Muscle of arm (tissue), 14 donors: ENCODE measurements at places on chromosomes 6 and 20.

DNA sequence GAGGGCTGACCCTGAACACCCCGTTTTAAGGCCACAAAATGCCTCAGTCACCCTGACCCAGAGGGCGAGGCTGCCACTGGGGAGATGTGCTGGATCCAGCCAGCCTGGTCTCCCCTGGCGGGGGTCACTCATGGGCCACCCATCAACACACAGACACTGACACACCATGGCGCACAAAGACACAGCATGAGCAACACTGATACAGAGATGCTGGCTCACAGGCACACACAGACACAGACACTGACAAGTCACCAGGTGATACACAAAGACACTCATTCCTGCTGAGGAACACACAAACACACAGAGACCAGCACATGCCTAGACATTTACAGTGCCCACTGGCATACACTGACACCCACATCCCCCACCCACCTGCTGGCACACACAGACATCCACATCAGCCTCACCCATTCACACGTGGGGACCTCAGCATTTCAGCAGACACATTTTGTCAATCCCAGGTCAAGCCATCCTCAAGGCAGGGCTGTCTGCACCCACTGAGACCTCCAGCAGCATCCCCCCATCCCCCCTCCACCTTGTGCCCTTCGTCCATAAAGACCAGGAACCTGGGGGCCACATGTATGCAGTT is 63.4 kb downstream of the MDGA1 start:
- no peak for DNase-seq

- no peak for DNase-seq
These were observed 24.4 kb upstream of the SLCO4A1 start for GRCh38 chr20:62617711-62618483.

- no peak for DNase-seq
These were observed 4.7 kb downstream of the CCN2 start for GRCh38 chr6:131946404-131946991.

DNA sequence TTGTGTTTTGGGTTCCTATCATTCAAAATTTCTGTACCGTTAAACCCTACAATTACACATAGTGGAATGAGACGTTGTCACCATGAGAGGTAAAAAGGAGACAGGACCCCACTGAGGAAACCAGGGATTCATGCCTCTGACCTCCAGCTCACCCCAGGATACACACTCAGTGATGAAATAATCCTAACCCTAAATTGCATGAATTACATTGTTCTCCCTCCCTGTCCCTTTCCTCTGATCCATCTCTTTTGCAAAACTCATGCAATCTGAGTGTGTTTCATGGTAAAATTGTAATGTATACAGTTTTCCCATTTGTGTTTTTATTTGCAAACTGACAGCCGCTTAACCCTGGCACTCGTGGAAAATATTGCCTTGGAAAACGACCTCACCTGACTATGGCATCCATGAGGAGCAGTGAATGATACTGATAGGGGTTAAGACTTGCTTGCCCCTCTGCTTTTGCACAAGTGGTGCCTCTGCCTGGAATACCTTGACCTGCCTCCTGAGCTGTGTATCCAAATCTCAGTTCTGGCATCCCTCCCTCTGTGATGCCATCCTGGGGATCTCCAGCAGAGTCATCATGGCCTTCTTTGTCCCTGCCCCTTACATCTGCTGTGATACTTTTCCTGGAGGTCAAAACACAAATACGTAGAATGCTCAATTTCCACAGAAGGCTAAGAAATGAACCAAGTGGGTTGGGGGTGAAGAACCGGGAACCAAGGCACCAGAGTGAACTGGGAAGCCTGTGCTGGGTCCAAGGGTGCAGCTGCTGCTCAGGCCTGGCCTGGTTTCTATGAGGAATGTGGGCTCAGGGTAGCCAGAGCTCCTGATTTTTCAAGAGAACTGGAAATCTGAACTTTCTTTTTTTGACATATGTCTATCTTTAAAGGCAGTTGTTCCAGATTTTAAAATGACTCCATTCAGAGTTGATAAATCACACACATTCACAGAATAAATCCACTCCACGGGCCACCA is 211.6 kb upstream of the ZNF217 start:
- DNase-seq: no peak
